NCI-H1436 treated with DMSO at 0.1 percent for 48 hours (cell line): ENCODE measurements at places on chromosomes 1 and 21.

DNA sequence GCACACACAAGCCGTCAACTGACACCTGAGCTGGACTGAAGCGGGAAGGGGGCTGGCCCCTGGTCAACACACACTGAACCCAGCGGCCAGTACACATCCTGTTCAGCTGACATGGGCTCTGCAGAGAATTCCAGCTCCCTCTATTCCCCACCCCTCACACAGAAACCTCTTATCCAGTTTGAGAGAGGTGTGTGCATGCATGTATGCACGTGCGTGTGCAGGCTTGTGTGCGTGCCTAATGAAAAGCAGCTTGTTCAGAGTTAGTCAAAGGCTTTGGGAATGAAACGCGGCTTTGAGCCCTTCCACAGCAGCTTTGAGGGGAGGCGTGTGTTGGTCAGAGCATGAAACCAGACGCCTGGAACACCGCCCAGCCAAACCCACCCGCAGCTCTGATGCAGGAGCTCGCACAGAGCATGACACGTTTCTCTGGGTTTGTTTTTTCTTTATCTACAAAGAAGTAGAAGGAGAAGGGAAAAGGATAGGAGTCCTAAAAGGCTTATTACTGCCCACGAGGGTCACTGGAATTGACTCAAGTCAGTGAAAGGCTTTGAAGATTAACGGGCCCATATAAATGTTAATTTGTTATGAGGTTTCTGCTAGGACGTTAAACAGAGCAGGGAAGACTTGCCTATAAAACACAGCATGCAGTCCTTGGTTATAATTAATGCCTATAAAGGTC is 184.2 kb downstream of the ETS2 start:
- DNase-seq, result no peak

DNA sequence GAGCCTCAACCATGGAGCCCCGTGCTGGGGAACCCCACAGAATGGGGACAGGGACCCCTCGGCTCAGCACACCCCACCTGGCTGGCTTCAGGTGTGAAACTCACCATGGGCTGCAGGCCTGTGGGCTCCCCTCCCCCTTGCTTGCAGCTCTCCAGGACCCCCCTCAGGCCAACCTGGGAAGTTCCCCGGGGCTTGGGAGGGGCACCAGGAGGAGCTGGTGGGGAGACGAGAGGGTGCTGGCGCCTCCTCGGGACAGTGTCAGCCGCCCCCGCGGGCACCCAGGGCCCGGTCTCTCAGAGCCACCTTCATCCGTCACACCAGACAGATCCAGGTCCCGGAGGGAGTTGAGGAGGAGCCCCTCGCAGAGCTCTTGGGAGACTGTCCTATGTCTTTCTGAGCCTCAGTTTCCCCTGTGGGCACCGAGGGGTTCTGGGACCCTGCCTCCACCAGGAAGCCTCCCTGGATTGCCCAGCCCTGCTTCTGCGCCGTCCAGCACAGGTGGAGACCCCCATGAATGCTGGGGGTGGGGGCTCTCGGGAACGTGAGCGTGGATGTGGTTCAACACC is 657 bp upstream of the TNFRSF18 start:
- DNase-seq, result no peak

DNA sequence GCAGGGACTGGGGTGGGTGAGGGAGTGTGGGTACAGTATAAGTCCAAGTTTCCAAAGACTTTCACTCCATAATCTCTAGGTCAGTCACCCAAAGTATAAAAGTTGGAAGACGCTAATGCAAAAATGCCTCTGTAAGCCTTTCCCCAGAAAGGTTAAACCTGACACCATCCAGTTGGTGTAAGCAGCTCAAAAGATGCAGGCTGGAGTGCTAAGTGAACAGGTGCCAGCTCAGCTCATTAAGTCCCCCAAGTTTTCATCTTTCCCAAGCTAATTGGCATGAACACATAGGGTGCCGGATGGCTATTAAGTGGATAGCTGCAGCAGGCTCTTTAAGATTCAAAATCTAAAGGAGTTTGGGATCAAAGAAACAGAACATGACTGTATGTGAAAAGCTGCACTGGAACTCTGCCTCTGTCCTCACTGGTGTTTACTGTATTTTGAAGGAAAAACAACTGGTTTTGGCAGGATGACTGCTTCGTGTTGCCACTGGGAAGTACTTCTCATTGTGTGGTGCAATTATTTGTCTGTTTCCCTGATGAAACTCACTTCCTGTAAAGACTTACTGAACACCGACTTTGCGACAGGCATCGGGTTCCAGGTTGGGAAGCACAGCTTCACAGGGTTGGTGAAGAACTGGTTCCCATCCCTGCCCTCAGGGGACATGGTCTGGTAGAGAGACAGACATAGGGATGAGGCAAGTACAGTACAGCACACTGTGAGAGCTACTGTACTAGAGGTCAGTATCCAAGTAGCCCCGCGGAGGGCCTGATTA is 152.7 kb downstream of the DAB1 start:
- DNase-seq, result no peak

- DNase-seq, result no peak
Observed at GRCh38 chr1:223067914-223068313, 75.1 kb downstream of the TLR5 start.

DNA sequence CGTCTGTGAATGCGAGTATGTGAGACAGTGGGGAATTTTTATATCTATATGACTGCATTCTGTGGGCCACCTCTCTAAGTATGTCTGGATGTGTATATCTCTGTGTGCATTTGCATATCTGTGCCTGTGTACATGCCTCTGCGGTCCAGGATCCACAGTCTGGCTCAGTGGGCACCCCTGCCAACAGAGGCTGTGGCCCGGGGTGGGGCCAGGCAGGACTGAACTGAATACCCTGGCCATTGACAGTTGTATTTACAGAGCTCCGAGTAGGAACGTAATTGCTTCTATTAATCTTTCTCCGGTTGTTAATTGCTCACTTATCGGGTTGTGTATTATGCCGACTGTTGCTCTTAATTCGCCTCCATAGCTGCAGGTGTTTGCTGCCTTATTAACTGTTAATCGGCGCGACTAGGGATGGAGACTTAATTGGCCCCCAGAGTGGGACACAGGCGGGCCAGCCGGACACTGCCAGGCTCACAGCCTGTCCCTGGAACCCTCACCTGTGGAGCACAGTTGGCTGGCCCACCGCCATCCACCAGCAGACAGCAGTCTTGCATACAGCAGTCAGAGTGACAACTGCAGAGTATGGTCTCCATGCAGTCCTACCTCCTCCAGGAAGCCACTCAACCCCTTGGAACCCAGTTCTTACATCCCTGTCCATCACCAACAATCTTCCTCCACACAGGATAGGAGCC is 22.4 kb upstream of the ADGRB2 start:
- DNase-seq, result peak; percentile 26

DNA sequence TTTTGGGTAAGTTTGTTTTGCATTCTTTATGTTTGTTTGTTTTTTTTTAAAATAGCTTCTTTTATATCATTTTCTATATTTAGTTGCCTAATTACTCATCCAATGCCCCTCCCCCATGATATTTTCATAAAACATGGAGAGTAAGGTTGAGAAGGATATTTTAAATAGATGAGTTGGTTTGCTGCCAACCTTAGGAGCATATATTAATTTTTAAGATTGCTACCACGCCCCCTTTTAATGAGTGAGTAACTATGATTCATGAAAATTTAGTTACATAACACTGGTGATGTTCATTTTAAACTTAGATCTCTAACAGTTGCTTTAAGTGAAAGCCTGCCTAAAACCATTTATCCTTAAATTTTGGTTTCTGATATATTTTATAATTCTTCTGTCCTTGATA is 18.7 kb downstream of the TMEM50A start:
- DNase-seq, result no peak

DNA sequence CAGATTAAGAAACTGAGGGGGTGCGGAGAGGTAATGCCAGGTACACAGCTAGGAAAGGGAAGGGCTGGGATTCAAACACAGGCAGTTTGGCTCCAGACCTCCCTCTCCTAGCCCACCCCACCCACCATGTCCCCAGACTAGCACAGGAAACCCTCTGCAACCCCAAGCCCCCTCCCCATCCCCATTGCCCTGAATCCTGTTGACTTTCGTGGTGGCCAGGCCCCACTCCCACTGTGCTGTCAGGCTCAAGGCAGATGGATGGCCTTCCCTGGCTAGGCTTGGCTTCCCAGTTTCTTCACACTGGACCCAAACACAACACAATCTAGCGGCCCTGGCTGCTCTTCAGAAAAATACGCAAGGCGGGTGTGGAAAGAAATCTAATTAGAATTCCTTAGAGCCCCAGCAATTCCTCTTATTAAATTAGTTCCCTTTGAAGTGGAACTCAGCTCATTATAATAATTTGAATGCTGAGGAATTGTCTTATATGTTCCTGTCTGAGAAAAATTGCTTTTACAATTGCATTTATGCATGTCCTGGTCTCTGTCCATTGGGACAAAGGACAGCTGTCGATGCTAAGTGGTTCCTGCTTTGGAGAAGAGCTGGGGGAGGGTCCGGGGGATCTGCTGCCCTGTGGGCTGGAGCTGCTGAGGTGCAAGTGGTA is 97.4 kb downstream of the SYF2 start:
- DNase-seq, result no peak

GRCh38 chr1:187275346-187275745 is 446.6 kb downstream of the PLA2G4A start:
- DNase-seq, result no peak

DNA sequence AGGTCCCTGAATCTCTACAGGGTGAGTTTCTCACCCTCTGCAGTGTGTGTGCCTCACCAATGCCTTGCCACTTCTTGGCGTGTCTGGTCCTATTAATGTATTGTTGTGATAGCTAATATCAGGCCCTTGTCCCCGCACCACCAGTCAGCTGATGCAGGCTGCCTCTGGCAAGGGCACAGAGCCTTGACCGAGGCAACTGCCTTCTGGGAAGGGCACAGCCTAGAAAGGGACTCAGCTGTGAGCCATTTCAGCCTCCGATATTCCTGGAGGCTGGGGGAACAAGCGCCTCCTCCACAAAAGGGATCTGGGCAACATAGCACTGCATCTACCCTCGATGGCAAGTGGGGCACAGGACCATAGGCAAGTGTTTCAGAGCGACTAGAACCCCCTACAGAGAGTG is 27.0 kb downstream of the IL10RB start:
- no peak for DNase-seq

DNA sequence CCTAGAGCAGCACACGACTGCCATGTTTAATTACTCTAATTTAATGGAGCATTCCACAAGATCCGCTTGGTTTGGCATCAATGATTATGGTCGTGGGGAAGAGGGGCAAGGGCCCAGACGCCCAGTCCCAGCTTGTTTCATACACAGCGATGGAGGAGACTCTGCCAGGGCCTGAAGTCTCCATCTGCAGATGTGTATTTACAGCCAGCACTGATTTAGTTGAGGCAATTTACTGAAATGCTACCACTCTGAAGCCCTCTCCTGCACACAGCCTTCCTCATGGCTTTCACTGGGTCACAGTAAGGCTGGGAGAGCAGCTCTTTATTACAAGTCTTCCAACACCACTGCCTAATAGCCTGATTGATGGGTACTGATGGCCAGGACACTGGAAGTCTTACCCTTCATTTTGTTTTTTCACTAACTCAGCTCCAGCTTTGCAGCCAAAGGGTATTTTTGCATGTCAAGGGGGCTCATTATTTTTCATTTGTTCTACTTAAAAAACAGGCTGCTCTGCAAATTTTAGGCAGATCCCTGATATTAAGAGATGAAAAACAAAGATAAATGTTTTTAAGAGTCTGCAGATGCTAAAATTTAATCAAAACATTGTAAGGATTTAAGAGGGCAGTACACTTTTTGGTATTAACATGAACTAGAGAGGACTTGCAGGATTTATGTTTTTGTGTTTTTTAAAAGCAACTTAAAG is 236.3 kb downstream of the SIPA1L2 start:
- no peak for DNase-seq

GRCh38 chr1:229342656-229343569 is at the start of gene CCSAP:
Gene CCSAP, minus strand, starts transcription at chr1:229343047. Its CDS starts 582 bp downstream, at chr1:229342465.
- DNase-seq, result peak; percentile 65

- no peak for DNase-seq
Observed at GRCh38 chr1:72693376-72693775, 411.0 kb upstream of the NEGR1 start.

- no peak for DNase-seq
Observed at GRCh38 chr1:22969304-22969709, 3.4 kb downstream of the LACTBL1 start.

DNA sequence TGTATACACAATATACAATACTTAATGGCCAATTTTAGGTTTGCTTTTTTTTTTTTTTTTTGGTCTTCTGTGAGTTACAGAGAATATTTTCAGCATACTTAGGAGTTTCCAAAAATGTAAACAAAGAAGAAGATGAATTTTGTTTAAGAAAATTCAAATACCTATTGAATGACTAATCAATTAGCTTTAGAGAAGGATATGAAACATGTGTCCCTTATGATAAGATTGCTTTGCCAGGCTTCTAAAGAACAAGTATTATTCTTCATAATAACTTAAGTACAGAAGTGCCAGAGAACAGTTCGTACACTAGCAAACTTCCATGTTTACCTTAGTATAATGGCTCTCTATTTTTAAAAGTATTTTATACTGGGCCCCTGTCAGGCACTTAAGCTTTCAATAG is 1191.0 kb upstream of the NCAM2 start:
- DNase-seq, result no peak

- DNase-seq, result no peak
Observed at GRCh38 chr1:3999941-4000735, 100.1 kb upstream of the C1orf174 start.

DNA sequence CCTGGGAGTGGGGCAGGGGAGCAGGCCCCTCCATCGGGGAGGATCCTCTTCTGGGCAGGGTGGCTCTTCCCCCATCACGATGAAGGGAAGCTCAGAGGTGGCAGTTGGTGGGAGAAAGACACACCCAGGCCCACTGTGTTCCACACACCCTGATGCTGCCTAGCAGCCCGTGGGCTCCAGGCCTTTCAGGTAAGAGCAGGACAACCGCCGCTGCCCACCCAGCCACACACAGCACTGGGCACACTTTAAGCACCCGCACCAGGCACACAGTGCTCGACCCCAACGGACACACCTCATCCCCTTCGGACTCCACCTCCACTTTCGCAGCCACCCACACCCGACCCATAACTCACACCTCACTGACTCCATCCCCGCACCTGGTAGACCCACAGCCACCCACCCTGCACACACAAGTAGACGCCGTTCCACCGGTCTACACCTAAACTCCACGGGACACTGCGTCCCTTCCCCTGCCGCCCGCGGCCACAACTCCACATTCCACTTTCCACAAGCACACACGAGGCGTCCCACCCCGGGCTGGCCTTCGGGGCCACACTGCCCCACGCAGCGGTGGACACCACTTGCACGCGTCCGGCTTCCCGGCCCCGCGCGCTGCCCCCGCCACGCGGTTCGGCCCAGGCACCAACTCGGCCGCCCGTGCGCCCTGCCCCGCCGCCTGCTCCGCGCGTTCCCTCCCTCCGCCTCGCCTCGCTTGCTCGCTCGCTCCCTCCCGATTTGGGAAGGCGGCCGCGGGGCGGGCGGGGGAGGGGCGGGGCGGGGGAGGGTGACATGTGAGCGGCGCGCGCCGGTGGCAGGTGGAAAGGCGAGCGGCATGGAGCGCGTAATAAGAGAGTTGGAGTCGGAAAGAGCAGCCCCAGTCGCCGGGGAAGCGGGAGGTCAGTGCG is at the start of gene KCNQ4:
Gene KCNQ4 (plus strand): TSS at position 787 of the 905 bp plus-strand sequence. CDS start 307 bp downstream, outside the sequence.
- no peak for DNase-seq
